Posterior vena cava (tissue), 2 donors: ENCODE measurements at places on chromosomes 3 and 15. TPM values are rescaled to one million over a fixed set of nuclear protein-coding genes. Genes with fewer than 3 reads are reported as not detected.

FAM174B gene
- total RNA-seq, result 8.0 TPM

FAM131A gene
- 37.4 TPM for total RNA-seq

ARGFX gene
- not detected for total RNA-seq

LPP gene
- total RNA-seq, result 1,705 TPM

ARHGAP31 gene
- total RNA-seq, result 26.9 TPM

SEMA3F gene
- total RNA-seq, result 27.8 TPM

MEGF11 gene
- not detected for total RNA-seq
